ENCODE measurements at places on chromosomes 13 and 19.
A peak's percentile ranks its signal among the peaks of the same experiment; 100 is the strongest.

- no peak for DNase-seq
These were observed 21.7 kb downstream of the AKAP8 start for GRCh38 chr19:15357906-15358305.

GRCh38 chr13:22399801-22400420 is 729.0 kb downstream of the FGF9 start:
- DNase-seq = no peak

DNA sequence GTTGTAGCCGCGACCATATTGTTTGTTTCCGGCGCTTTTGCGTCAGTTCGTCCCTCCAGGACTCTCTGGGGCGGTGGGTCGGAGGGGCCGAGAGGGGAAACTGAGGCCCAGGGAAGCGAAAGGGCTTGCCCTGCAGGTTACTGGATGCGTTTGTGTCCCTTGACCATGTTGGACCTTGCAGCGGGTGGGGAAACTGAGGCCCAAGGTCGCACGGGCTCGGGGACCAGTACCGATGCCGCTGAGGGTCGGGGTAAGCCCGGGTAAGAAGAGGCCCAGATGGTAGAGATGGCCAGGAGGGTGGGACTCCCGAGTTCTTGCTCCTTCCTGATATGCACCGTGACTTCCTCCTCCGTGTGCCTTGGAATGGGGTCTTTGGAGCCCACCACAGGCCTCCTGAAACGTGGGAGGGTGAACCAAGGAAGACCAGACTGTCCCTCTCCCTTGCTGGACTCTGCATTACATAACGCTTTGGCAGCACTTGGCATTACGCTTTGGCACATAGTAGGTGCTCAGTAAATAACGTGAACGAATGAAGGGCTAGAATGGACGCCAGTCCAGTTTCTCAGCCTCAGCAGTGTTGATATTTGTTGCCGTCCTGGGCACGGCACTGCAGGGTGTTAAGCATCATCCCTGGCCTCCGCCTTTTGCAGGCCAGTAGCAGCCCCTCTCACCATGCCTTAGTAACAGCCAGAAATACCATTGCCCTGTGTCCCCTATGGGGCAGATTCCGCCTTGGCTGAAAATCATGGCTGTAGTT is 743 bp downstream of the CHAF1A start:
- DNase-seq = no peak

DNA sequence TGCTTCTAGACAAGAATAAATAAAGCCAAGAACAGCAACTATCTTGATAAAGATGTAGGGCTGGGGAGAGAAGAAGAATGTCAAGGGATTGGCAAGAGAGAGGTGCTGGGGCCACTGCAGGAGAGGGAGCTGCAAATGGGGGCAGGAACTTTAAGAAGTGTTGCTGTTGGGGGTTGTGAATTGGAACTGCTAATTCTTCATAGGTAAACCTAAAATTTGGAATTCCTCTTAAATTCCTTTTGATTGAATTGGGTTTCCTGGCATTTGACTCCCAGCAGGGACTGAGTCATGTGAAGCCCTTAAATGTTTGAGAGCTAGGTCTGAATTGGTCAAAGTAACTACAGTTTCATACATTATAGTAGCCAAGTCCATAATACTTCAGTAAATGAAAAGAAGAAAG is 305.6 kb upstream of the TMTC4 start:
- no peak for DNase-seq

- no peak for DNase-seq
These were observed at the start of gene ZNF541 for GRCh38 chr19:47573071-47574026. Gene ZNF541 (minus strand): TSS chr19:47573148. CDS start chr19:47555856, 17,292 bp downstream.

GRCh38 chr19:47713046-47714021 is at the start of gene EHD2:
Gene EHD2 (plus strand): TSS chr19:47713422. CDS start chr19:47716613, 3,191 bp downstream.
- peak; percentile 8 for DNase-seq

GRCh38 chr19:55753401-55753800 is 5.5 kb upstream of the RFPL4A start:
- no peak for DNase-seq

DNA sequence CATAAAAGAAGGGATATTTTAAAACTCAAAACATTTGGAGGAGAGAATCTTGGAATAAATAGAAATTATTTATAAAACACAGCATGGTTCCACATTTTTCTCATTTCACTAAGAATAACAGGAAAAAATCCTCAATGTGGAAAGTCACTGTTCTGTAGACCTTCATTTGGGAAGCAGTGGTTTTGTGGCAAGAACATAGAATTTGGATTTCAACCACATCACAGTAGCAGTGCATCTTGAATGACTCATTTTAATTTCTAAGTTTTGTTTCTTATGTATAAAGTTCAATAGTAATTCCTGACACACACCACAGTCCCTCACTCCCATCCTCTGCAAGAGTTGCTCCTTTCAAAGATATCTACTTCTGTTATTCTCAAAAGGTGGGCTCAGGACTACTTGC is 264.0 kb downstream of the ENOX1 start:
- DNase-seq = no peak

GRCh38 chr13:44399074-44399473 is 25.4 kb downstream of the SERP2 start:
- peak; percentile 87 for DNase-seq

- no peak for DNase-seq
These were observed 59.0 kb downstream of the GSX1 start for GRCh38 chr13:27851096-27851850.

- no peak for DNase-seq
These were observed 690.1 kb upstream of the KLHL1 start for GRCh38 chr13:70798385-70798784.

DNA sequence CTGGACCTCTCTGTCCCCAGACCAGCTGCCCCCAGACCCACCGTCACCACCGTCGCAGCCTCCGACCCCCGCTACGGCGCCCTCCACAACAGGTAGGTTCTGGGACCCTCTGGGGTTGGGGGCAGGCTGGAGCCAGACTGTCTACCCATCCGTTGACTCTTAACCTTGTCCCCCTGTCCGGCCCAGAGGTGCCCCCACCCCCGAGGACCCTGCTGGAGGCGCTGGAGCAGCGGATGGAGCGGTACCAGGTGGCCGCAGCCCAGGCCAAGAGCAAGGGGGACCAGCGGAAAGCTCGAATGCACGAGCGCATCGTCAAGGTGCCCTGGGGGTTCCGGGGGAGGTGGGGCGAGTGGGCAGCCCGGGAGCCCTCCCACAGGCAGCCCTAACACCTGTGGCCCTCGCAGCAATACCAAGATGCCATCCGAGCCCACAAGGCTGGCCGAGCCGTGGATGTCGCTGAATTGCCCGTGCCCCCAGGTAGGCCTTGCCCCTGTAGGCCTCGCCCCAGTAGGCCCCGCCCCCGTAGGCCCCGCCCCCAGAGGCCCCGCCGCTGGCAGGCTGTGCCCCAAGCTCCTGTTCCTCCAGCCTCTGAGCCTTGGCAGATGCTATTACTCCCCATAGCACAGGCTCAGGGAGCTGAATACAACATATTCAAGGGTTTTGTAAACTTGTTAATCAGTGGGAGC is 12.9 kb downstream of the CC2D1A start:
- no peak for DNase-seq

GRCh38 chr19:1742989-1743696 is 10.2 kb upstream of the ONECUT3 start:
- DNase-seq = no peak

DNA sequence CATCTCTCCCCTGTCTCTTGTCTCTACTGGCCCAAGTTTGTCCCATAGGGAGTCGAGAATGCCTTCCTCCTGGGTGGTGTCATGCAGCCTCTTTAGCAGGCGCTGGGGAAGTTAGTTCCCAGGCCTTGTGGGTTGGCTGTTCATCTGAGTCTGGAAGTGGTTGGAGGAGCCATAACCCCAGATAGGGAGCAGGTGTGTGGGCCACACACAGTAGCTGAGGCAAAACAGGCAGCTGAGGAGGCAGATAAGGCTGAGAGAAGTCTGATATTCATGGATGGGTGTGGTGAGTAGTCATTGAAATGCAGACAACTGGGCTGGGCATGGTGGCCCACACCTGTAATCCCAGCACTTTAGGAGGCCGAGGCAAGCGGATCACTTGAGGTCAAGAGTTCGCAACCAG is 40.9 kb upstream of the KPNA3 start:
- no peak for DNase-seq

- DNase-seq = peak; percentile 84
These were observed 24.6 kb downstream of the BICRA start for GRCh38 chr19:47633517-47633916.

GRCh38 chr19:30762651-30763050 is 390.5 kb downstream of the ZNF536 start:
- no peak for DNase-seq

DNA sequence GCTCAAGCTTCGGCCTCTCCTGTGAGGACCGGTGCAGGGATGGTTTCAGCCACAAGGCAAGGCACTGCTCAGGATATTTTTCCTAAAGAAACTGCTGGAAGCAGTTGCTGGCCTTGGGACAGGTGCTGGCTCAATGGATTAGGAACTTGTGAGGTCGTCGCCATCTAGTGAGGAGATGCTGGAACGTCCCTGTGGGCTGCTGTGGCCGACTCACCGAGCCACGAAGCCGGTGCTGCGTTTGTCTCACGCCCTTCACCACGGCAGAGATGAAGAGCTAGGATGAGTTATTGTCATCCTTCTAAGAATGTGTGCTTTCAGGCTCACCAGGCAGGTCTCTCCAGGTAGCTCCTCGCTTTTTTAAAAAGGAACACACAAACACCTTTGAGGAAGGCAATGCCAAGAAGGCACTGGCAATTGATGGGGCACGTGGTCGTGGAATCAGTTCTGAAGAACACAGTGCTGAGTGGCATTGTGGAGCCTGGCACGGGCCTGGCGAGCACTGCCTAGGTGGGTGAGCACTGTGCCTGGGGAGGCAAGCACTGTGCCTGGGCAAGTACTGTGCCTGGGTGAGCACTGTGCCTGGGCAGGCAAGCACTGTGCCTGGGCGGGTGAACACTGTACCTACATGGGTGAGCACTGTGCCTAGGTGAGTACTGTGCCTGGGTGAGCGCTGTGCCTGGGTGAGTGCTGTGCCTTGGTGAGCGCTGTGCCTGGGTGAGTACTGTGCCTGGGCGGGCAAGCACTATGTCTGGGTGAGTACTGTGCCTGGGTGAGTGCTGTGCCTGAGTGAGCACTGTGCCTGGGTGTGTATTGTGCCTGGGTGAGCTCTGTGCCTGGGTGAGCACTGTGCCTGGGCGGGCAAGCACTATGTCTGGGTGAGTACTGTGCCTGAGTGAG is 140.4 kb downstream of the TEX29 start:
- peak; percentile 84 for DNase-seq

- no peak for DNase-seq
These were observed 3.0 kb downstream of the ATP1A3 start for GRCh38 chr19:41991025-41991424.

DNA sequence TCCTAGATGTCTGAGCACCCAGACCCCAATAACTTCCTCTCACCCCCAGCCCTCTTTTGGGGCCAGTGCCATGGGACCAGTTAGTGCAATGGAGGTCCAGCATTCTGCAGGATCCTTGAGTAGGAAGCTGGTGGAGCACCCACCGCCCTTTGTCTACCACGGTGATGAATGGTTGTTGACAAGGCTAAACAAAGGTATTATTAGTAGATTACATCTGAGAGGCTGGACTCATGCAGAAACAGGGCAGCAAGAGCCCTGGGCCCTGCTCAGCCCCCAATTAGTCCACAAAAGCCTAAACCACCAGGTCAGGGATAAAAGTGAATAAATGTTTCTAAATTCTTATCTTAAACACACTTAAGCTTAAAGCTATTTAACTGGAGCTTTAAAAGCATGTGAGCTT is 196.5 kb upstream of the TSHZ3 start:
- no peak for DNase-seq

DNA sequence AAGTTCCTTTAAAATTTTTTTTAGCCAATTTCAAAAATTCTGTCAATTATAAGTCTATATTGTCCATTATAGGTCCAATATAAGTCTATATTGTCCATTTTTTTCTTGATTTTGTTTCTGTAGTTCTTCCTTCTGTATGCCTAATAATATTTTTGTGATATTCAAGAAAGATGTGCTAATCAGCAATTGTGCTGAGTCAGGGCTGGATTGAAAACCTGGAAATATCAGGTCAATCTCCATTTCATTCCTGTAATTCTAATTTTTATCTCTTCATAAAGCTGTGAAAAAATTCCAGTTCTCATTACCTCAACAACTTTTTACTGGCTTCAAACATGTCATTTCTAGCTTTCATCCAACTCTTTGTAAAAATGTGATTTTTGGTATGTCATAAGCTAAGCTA is 353.7 kb downstream of the SLITRK6 start:
- no peak for DNase-seq

DNA sequence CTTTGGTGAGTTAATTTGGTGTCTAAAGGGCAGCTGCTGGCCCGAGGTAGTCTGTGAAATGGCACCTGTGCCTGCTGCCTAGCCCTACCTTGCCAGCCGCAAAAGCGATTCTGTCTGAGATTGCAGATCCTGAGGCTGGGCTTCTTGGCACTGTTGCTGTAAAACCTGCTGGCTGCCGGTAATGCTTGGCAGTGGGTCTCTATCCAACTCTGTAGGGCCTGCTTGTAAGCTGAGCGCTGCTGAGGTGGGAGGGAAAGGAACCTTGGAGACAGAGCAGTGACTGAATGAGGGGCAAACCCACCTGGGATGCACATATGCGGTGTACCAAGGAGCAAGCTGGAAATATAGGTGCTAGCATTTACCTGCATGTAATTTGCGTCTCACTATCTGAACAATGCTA is 11.7 kb downstream of the LCP1 start:
- DNase-seq = no peak

DNA sequence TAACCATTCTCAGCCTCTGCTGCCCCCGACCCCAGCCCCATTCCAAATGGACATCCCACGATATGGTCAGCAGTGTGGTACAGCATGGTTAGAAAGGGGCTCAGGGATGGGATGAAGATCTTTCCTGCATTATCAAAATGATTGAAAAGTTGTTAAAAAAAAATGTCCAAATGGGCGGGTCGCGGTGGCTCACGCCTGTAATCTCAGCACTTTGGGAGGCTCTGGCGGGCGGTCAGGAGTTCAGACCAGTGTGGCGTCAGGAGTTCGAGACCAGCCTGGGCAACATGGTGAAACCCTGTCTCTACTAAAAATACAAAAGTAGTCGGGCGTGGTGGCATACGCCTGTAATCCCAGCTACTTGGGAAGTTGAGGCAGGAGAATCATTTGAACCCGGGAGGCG is 54.3 kb upstream of the ZNF254 start:
- no peak for DNase-seq

GRCh38 chr19:831407-832369 is 4.1 kb downstream of the AZU1 start:
- no peak for DNase-seq

DNA sequence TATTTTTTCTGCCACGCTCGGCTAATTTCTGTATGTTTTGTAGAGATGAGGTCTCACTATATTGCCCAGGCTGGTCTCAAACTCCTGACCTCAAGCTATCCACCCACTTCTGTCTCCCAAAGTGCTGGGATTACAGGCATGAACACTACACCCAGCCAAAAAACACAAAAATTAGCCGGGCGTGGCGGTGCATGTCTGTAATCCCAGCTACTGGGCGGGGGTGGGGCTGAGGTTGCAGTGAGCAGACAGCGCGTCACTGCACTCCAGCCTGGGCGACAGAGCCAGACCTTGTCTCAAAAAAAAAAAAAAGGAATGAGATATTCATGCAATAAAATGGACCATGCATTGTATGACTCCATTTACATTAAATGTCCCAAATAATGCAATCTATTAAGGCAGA is 32.2 kb downstream of the VASP start:
- DNase-seq = no peak

DNA sequence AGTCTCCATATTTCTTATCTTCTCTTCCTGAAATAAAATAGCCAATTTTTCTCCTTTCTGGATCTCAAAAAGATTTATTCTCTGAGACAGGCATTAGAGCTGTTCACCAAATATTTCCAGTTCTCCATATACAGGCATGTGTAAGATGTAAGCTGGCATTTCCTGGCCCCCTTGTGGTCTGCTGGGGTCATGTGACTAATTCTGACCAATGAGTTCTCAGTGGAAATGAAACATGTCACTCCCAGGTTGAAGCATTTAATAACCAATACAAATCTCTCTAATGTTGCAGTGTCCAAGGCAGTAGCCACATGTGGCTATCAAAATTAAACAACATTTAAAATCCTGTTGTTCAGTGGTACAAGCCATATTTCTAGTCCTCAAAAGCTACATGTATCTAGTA is 14.8 kb upstream of the CACNA1A start:
- no peak for DNase-seq
